ENCODE measurements at places on chromosomes 6 and 20. TPM values are rescaled to one million over a fixed set of nuclear protein-coding genes. Genes with fewer than 3 reads are reported as not detected.

Gene GJA10
- total RNA-seq: 1.3 TPM

- no peak for DNase-seq
- peaks cover 53% of the 10 kb centered on the region for H3K36me3 ChIP-seq
- H3K27ac ChIP-seq: no peak overlapping the region
Observed at GRCh38 chr6:159758031-159759001, 3.5 kb upstream of the ACAT2 start.

DNA sequence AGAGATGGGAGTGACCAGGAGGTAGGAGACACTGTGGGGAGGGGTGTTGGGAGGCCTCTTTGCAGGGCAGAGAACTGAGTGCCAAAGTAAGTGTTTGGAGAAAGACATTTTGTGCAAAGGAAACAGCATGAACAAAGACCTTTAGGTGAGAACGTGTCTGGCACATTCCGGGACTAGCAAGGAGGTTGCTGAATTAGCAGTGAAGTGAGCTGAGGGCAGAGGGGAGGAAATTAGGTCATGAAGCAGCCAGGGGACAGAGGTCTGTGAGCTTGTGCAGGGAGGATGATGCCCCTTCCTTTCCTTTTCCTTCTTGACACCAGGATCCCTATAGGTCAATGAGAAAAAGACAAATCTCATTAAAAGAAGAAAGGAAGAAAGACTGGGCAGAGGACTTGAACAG is 21.4 kb upstream of the AHCY start:
- H3K4me1 ChIP-seq: peaks cover 6% of the 10 kb centered on the region
- DNase-seq: no peak
- H3K27ac ChIP-seq: no peak overlapping the region
- H3K36me3 ChIP-seq: no peaks in the 10 kb centered on the region
- no peaks in the 10 kb centered on the region for H3K27me3 ChIP-seq

Gene FOXC1
- total RNA-seq: not detected

DNA sequence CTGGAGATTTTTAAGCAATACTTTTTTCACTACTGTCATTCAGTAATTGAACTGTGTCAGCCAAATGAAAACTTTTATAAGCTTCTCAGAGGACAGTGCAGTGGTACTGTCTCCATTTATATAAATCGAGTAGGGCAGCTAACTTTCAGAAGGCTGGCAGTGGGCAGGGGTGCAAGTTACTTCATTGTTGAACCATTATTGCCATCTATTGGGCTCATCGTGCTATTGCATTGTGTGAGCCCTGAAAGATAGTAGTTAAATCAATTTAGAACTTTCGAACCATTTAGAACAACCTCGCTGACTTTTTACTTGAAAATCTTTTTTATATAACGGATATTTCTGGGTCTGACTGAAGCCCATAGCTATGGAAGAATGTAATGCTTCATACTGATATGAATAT is 347.8 kb upstream of the PLCB4 start:
- DNase-seq: peak; percentile 81
- no peak overlapping the region for H3K4me3 ChIP-seq
- H3K27ac ChIP-seq: no peak overlapping the region
- no peaks in the 10 kb centered on the region for H3K27me3 ChIP-seq

DNA sequence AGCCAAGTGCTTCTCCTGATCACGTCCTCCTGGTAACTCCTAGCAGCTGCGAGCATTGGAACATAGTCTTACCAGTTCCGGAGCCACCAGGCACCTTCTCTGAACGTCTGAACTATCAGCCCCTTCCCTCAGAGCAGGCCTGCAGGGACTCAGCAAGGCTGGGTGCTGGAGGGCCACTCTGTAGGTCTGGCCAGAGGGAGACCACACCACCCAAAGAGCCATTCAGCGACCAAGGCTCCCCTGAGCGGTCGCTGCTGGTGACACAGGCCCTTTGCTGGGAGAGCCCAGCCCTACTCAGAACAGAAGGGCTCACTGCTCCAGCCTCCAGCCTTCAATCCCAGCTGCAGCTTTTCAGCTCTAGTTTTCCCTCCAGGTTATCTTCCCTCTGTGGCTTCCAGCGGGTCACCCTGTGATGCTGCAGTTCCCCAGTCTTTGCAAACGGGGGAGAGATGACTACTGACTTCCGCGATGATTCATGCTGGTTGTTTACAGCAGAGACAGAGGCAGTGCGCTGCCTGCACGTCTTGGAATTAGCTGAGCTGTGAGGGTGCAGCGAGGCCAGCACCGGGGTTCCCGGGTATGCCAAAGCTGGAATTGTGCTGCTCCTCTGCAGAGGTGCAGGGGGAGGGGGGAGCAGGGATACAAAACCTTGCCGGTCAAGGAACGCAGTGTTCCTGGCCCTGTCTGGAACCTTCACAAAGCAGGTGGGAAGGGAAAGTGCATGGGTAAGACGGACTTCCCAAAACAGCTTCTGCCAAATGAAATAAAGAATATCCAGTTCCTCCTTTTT is 161.4 kb downstream of the LY86 start:
- H3K27me3 ChIP-seq: no peaks in the 10 kb centered on the region
- H3K4me3 ChIP-seq: no peak overlapping the region
- H3K36me3 ChIP-seq: no peaks in the 10 kb centered on the region
- no peak overlapping the region for H3K27ac ChIP-seq
- no peaks in the 10 kb centered on the region for H3K4me1 ChIP-seq

- no peaks in the 10 kb centered on the region for H3K36me3 ChIP-seq
- no peaks in the 10 kb centered on the region for H3K4me1 ChIP-seq
- H3K27ac ChIP-seq: no peak overlapping the region
- DNase-seq: no peak
- no peaks in the 10 kb centered on the region for H3K27me3 ChIP-seq
Observed at GRCh38 chr6:101386982-101387381, 6.5 kb upstream of the GRIK2 start.

DNA sequence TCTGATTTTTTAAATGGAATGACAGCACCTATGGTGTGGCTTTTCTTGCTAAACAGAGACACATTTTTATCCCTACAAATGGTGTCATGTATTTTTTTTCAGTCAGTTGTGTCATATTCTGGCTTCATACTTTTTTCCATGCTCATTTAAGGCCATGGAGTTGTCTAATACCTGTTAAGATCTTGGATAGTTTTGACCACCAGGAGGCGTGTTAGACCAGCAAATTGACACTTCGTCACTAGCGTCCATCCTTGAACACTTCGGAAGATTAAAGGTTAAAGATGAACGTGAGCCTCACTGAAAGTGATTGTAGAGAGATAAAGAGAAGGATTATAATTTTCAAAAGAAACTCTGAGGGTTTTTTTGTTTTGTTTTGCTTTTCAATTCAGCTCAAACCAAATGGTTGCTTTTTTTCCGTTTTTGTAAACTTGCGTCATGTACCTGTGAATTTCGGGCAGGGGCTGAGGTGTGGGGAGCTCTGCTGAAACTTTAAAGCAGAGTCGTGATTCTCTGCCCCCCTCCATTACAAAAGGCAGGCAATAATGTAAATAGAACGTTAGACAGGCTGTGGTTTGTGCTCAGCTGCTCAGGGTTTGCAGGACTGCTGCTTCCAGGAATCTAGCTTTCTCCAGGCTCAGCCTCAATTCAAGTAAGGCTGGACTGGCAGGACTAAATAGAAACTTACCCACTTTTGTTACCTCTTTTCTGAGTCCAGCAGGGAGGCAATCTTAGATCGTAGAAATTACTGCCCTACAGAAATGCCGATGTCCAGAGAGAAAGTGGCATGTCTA is 245.1 kb downstream of the FOXA2 start:
- peak; percentile 86 for DNase-seq
- H3K36me3 ChIP-seq: no peaks in the 10 kb centered on the region
- no peak overlapping the region for H3K27ac ChIP-seq
- H3K4me3 ChIP-seq: no peak overlapping the region

- no peak for DNase-seq
- no peak overlapping the region for H3K4me3 ChIP-seq
Observed at GRCh38 chr6:14671261-14671681, 553.7 kb downstream of the CD83 start.

Gene EPB41L2
- total RNA-seq: 1.7 TPM

- no peaks in the 10 kb centered on the region for H3K27me3 ChIP-seq
- H3K4me3 ChIP-seq: no peak overlapping the region
- DNase-seq: no peak
- peaks cover 13% of the 10 kb centered on the region for H3K4me1 ChIP-seq
Observed at GRCh38 chr6:82144852-82145340, 102.6 kb downstream of the IBTK start.

Gene TMEM14C
- 70.9 TPM for total RNA-seq

DNA sequence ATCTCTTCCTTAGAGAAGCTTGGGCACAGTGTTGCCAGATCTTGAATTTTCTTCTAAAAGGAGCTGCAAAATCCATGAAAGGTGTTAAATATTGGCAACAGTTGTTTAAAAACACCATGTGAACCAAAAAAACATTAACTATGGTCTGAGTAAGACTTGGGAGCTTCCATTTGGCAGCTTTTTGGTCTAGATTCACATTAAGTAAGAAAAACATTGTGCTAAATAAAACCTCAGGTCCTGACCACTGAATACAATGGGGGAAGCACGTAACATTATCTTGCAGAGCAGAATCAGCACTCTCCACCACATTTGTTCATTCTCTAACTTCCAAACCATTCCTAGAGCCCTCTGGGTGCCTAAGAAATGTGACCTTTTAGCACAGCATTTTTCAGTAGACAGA is 437.6 kb upstream of the PLCB4 start:
- no peaks in the 10 kb centered on the region for H3K27me3 ChIP-seq
- no peak overlapping the region for H3K27ac ChIP-seq
- no peak overlapping the region for H3K4me3 ChIP-seq
- H3K36me3 ChIP-seq: no peaks in the 10 kb centered on the region

All from Karpas-422 (cell line).